Stimulated activated CD4-positive, alpha-beta T cell treated with anti-CD3 and anti-CD28 coated beads, Interleukin-1b, Interleukin-23, amount 100 ng/mL, for 4 hours (primary cell): ENCODE measurements at places on chromosomes 16 and 17.

DNA sequence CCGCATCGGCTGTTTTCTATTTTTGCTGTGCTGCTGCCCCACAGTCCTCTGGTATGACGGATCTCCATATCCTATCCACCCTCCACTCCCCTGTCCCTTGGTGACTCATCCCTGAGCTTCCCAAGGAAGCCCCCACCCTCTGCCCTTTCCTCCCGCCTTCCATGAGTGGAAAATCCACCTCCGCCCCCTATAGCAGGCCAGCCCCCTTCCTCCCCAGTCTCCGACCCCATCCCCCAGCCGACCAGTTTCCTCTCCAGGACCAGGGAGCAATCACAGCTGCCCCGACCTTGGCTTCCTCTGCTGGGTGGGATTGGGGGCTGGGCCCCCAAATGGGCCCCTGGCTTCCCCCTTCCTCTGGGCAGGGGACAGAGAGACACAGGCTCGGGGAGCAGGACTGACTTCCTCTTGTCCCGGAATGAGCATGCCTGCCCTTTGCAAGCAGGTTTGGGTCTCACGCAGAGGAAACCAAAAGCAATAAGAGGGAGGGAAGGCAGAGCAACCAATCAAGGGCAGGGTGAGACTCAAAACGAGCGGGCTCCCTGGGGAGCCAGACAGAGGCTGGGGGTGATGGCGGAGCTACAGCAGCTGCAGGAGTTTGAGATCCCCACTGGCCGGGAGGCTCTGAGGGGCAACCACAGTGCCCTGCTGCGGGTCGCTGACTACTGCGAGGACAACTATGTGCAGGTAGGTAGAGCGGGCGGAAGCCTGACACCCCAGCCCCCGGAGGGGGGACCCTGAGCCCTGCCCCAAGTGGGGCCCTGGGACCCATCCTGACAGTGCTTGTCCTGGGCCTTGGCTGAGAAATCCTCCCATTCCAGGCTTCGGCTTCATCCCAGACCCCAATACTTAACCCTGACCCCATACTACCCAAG lies at the start of the genes ABI3 and GNGT2:
TSS of gene ABI3 (plus strand) at position 550 of the 872 bp plus-strand sequence. CDS start at position 568, 18 bp downstream.
TSS of gene GNGT2 (minus strand) at position 417 of the 872 bp plus-strand sequence. CDS start 3,152 bp downstream, outside the sequence.
- DNase-seq: peak; percentile 51

- DNase-seq: no peak
Measured at GRCh38 chr17:50027172-50027880, 28.6 kb upstream of the ITGA3 start.

DNA sequence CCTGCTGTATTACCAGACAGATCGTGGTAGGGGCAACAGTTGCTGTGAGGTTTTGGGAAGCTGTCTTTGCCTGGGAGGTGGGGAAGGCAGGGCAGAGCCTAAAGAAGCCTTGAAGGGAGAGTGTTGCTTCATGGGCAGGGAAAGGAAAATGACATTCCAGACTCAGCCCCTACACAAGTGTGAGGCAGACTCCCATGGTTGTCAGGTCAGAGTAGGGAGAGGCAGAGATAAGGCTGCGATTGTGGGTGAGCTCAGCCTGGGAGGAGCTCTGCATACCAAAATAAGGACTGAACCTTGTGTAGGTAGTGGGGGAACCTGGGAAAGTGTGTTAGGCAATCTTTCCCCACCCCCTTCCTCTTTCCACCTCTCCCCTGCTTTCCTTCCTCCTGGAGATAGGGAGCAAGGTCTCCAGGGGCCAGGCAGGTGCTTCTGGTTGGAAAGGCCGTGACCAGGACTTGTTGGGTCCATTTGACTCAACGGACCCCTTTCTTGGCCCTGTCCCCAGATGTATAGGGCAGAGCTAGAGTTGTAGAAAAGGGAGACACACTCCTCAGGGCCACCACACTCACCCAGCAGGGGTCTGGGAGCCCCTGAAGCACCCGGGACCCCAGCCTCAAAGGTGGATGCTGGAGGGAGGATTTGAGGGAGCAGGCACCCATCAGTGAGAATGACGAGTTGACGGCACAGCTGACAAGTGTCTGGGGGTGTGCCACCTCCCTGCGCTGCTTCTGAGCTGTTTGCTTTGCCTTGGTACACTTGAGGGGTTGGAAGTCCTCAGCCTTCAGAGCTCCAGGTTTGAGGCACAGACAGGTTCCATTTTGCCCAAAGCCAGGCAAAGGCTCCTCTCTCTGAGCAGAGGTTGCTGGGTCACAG lies 18.5 kb upstream of the TOB1 start:
- no peak for DNase-seq

- DNase-seq: peak; percentile 12
Measured at GRCh38 chr16:48556913-48557351, 53.0 kb downstream of the N4BP1 start.

GRCh38 chr16:81973737-81974136 lies 37.5 kb downstream of the SDR42E1 start:
- no peak for DNase-seq

DNA sequence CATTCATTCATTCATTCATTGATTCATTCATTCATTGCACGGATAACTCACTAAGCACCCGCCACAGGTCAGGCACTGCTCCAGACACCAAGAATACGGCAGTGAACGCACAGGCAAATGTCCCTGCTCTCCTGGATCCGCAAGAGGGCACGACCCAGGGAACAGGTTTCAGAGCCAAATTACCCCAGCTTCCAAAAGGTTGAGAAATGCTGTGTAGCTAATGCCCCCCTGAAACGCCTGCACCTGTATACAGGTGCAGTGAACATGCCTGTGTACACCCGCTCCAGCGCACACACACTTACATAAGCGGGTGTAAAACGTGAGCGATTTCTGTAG lies 9.6 kb upstream of the UBE2I start:
- no peak for DNase-seq

DNA sequence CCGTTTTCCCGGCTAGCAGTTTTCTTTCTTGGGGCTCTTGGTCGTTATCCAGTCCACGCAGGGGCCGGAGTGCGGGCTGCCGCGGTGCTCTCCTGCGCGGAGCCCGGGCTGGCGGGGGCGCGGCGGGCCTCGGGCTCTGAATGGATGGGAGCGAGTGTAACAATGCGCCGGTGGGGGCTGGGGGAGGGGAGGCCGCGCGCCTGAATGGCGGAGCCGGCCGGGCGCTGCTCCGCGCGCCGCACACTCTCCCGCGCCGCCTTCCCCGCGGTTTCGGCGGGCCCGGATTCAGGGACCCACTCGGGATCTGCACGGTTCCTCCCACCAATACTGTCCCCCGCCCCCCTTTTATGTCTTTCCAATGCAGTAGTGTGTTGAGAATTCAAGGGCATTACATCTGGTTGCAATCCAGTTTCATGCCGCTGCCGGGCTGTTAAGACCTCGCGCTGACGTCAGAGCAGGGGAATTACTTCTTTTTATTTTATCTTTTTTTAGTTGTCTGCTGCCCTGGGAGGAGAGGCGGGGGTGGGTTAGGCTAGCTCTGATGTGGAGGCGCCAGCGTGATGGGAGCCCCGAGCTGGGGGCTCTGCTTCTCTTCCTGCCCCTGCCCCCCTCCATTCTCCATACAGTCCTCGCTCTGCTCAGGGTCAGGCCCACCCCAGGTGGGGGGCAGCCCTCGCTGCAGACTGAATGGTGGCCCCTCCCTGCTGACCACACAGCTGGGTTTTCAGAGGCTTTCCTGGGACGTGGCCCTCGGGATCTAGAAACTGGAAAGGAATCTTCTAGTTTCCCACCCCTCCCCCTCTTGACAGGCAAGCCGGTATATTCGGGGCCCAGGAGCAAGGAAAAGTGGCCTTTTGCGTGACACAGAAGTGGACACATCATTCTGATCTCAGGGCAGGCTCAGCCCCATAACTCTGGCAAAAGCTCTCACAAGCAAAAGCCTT lies 1.8 kb downstream of the RAI1 start:
- DNase-seq: peak; percentile 52

GRCh38 chr17:7217113-7217987 lies 2.3 kb downstream of the DLG4 start:
- DNase-seq: no peak

GRCh38 chr17:61444831-61445230 lies 7.4 kb upstream of the TBX4 start:
- no peak for DNase-seq

DNA sequence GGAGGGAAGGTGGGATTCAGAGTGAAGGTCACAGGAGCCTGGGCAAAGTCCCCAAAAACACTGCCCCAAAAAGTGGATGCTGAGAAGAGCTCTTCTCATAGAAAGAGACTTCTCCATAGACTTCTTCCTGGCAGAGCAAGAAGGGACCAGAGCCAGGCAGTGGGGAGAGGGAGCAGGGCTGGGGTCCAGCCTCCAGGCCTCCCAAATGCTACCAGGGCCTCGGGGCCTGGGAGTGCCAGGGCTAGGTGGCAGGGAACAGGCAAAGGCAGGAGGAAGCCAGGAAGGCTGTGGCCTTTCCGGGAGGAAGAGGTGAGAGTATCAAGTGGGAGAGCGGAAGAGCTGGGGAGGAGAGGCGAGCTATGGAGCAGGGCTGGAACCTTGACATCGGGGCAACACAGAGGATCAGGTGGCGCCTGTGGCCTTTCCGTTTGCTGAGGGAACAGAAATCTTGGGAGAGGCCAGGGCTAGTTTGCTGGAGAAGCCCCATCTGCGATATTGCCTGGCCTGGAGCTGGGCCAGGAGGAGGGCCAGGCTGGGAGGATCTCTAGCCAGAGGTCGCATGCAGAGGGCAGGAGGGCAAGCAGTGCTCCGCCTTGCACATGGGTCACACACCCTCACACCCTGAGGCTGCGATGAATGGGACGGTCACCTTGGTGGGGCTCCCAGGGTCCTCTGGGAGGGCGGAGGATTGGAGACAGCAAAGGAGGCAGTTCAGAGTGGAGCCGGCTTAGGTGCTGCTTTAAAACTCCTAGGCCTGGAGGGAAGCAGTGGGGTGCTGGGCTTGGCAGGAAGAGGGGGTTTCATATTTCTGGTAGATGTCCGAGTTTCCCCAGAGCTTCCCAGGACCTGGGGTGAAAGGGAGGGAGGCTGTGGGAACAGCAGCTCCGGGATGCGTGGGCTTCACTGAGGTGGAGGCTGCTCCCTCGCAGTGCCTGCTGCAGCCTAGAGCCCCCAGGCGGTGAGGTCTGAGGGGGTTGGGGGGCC lies 3.4 kb downstream of the SLC16A5 start:
- no peak for DNase-seq

DNA sequence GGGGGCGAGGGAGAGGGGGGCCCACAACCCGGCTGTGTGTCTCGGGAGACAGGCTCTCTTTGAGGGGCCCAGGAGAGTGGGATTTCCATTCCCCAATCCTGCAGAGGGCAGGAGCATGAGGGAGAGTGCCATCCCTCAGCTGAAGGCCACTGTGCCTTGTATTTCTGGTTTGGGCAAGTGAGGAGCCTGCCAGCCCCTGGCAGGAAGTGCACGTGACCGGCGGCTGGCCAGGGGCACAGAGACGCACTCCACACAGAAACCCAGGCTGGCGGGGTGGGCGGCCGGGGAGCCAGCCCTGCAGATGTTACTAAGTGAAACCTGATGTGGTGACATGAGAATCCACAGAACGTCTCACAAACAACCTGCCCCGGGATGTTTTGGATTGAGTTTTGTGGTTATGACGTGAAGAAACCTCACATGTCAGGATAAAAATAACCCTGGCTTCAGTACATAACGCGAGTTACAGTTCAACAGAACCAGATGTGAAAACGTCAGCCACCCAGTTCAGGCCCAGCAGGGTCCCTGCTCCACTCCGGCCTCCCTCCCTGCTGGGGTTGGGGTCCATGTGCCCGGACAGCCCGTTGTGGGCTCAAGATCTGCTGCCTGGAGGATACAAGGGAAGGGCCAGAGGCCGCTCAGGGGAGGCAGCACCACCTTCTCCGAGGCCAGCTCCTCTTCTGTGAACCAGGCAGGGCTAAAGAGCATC lies 51.7 kb upstream of the MTSS2 start:
- DNase-seq: peak; percentile 39

- no peak for DNase-seq
Measured at GRCh38 chr16:2180962-2181923, 15.2 kb downstream of the CASKIN1 start.

DNA sequence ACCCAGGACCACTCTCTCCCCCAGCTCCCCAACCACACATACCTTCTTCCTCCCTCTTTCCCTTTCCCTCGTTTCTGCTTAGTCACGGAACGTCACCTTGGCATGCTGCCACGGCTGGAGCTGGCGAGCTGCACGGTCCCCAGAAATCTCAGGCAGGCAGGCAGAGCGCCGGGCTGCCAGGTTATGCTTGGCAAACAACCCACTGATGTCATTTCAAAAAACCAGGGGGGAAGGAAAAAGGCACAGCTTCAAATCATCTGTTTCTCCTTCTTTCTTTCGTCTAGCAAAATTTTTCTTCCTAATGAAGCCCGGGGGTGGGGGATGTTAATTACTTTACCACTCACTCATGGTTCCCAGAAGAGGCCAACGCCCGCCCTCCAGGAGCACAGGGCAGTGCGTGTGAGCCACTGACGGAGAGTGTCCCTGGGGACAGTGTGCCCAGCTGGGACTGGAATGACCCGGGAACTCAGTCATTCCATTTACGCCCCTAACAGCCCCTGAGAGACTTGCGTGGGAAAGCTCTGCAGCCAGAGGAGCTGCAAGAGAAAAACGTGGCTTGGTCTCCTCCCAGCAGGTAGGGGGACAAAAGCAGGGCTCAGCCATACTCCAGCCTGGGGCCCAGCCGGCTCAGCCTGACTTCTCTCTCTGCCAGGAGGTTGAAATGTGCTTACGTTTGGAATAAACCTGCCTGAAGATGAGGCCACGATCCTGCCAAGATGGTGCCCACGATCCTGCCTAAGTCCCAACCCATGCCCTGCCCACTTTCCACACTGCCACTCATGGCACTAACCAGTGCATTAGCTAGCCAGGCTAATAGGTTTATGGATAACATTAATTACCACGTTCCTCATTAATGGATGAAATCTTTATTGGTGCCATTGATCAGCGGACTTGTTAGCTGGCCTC lies 198.9 kb downstream of the ZFHX3 start:
- DNase-seq: no peak

DNA sequence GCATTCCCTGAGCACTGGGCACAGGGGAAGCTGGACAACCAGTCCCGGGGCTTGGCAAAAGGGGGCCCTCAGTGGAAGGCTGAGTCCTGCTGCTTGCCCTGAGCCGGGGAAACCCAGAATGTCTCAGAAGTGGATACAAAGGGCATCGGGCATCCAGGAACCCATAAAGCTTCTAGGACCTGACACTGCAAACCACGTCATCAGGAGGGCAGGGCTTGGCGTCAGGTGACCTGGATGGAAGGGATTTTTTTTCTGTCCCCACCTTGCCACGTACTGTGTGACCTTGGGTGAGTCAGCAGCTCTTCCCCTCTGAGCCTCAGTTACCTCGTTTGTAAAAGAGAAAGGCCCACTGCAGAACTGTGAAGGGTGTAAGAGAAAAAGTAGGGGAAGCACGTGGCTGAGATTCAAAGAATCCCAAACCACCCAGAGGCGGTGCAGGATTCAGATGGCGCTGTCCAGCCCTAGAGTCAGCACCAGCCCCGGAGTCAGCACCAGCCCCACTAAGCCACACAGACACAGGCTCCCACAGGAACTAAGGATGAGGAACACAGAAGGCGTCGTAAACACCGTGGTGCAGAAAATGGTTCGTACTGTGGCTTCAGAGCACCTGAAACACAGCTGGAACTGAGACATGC lies 53.7 kb downstream of the C16orf95 start:
- no peak for DNase-seq
